ENCODE measurements at places on chromosomes 7 and 10.

GRCh38 chr10:114548662-114549061 is 109.4 kb downstream of the ABLIM1 start:
- peak; percentile 28 for DNase-seq

- DNase-seq = no peak
Observed at GRCh38 chr7:82286798-82287140, 156.8 kb downstream of the CACNA2D1 start.

GRCh38 chr10:110651044-110651958 is 7.2 kb downstream of the RBM20 start:
- DNase-seq = peak; percentile 81

DNA sequence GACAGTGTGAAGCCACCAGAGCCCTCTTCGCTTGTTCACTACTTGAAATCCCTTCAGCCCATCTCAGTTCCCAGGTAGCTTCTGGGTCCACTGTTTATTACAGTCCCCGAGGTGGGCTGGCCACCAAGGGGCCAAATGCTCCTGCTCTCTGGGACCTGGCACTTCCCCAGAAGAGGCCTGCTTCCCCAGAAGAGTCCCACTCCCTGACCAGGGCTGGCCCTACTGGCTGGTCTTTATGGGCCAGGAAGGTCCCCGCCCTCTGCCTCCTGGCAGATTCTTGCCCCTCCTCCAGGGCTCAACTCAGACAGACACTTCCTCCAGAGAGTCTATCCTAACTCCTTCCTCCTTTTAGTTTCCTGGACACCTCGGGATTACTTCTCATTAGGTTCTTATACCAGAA is 70.7 kb upstream of the LRRC18 start:
- no peak for DNase-seq

GRCh38 chr7:87479951-87480350 is 4.5 kb upstream of the ABCB4 start:
- peak; percentile 36 for DNase-seq

GRCh38 chr10:103835096-103836050 is 20.0 kb downstream of the SH3PXD2A start:
- peak; percentile 67 for DNase-seq

- no peak for DNase-seq
Observed at GRCh38 chr7:159105832-159106811, 38.5 kb downstream of the VIPR2 start.

- DNase-seq = no peak
Observed at GRCh38 chr10:125489731-125490130, 193.2 kb downstream of the TEX36 start.

DNA sequence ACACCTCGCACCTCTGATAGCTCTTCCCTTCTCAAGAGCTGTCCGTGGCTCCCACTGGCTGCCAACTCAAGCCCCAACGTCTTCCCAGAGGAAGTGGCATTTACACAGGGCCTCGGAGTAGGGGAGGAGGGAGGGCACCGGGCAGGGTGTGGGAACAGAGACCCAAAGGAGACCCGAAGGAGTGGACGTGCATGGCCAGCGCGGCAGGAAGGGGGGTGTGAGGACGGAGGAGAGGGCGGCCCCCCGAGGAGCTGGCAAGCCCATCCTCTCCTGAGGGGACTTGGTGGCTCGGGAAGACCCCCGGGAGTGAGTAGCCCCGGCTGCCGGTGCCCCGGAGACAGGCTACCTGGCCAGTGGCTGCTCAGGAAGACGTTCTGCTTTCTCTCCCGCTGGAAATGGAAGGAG is 85.9 kb downstream of the FOXL3 start:
- DNase-seq = no peak

DNA sequence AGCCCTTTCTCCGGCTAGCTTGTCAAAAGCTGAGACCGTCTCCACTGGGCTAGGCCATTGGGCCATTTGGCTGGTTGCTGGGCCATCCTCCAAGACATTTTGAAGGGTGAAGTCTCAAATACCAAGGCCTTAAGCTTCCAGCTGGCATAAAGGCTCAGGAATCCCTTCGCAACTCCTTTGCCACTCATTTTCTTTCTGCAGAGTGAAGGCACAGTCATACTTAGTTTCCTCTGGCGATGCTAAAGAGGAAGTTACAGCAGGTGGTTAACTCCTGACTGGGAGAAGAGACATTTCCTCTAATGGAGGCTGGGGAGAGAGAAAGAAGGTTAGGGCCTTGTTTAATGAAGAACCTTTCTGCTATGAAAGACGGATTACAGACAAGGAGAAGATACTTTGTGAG is 4.8 kb upstream of the REPIN1 start:
- no peak for DNase-seq

- DNase-seq = no peak
Observed at GRCh38 chr7:129083525-129083924, 28.6 kb upstream of the TNPO3 start.

GRCh38 chr7:8136051-8136730 is 125.8 kb downstream of the ICA1 start:
- DNase-seq = no peak

All from fibroblast of upper back skin (primary cell).